ENCODE measurements at places on chromosomes 7 and 10. TPM values are rescaled to one million over a fixed set of nuclear protein-coding genes. Genes with fewer than 3 reads are reported as not detected.
A peak's percentile ranks its signal among the peaks of the same experiment; 100 is the strongest.

Gene ZNF117
- 7.9 TPM for total RNA-seq

Gene BLNK
- total RNA-seq = not detected

Gene SFTPD
- total RNA-seq = not detected

Gene TMEM130
- 4.1 TPM for total RNA-seq

Gene SLC39A12
- not detected for total RNA-seq

Gene SRRT
- total RNA-seq = 78.3 TPM

Gene CRTAC1
- not detected for total RNA-seq

Gene PANK1
- total RNA-seq = 6.2 TPM

DNA sequence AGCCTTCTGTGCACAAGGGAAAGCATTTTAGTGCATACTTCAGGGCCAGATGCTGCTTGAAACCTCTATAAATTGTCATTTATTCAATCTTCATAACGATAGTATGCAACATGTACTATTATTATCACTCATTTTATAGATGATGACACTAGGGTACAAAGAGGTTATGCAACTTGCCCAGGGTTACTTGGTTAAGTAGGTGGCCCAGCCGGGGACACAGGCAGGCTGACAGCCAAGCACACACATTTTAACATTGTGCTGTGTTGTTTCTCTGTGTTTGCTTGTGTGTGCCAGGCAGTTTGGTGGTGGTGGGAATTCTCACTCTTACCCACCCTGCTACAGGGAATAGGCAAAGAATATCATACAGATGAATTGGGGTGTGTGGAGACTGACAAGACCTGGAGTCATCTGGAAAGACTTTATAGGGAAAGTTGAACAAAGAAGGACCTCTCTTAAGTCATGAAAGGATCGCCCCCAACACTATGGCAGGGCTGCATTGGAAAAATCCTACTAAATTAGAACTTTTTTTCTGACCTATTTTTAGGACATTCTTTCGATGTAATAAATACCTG is 98.9 kb downstream of the MKX start:
- DNase-seq = no peak

GRCh38 chr10:34193931-34194626 is 621.0 kb downstream of the PARD3 start:
- DNase-seq = no peak

GRCh38 chr7:151339651-151340382 is 1.8 kb upstream of the NUB1 start:
- DNase-seq = no peak

- DNase-seq = no peak
Measured at GRCh38 chr7:91289633-91290254, 25.5 kb downstream of the FZD1 start.

DNA sequence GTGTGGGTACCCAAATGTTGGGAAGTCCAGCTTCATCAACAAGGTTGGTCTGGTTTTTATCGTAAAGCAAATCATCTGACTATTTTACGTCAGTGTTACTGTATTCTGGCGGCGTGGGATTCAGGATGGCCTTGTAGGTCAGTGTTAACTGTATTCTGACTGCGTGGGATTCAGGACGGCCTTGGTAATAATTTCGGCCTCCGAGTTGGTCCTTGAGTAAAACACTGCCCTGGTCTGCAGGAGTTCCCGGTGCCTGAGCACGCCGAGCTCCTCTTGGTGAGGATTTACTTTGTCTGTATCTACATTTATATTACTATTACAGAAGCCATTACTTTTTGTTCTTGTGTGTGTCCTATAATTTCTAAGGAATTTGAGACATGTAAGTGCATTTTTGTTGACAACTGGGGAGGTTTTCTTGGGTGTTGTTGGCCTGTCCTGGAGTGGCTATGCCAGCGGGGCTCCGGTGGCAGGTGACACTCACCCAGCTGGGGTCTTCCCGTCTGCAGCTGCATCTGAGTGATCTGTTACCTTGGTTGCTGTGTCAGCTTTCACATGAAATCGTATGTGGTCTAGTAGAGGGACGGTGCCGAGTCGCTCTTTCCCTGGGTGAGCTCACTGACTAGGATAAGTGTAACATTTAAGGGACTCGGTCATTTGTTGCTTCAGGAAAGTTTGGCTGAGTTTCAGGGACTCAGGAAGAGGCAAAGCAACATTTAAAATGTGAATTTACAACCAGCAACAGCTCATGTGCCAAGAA is 9.2 kb downstream of the GTPBP4 start:
- DNase-seq = no peak

GRCh38 chr10:126847666-126848065 is 57.6 kb upstream of the DOCK1 start:
- DNase-seq = no peak

- DNase-seq = no peak
Measured at GRCh38 chr10:11433657-11434056, 177.8 kb downstream of the USP6NL start.

DNA sequence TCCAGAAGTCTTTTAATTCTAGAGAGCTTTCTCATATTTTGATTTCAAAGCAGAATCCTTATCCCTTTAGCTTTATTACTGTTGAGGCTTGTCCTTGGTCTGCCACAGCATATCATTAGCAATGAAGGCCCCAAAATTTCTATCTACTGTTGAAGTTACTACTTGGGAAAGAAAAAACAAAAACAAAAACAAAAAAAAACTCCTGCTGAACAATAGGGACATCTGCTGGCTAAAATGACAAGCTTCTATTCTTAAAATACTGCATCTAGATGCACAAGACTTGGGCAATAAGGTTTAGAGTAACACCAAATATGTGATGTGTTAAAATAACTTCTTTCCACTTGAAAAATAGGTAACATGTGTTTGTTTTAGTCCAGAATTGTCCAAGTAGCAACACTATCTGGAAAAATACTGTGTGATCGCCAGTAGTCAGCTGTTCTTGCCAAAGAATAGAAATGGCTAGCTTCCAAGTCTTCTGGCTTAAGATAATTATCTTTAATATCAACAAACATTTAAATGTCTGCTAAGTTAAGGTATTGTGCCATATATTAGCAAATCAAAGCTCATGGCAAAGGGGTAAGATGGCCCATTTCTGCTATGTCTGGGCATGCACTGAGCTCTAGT is 3.8 kb upstream of the DMTF1 start:
- peak; percentile 33 for DNase-seq

DNA sequence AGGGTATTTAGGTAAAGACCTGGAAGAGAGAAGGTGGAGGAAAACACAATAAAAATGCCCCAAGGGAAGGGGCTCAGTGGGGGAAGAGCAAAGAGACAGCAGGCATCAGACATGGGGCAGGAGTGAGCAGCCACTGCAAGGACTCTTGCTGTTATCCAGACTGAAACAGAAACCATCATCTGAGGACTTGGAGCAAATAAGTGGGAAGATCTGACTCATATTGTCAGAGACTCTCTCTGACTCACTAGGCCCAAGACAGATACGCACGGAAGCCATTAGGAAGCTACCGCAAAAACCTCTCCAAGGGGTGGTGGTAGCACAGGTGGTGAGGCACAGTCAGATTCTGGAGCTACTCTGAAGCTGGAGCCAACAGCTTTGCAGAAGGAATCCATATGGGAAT is 110.7 kb downstream of the RNF32 start:
- peak; percentile 89 for DNase-seq

DNA sequence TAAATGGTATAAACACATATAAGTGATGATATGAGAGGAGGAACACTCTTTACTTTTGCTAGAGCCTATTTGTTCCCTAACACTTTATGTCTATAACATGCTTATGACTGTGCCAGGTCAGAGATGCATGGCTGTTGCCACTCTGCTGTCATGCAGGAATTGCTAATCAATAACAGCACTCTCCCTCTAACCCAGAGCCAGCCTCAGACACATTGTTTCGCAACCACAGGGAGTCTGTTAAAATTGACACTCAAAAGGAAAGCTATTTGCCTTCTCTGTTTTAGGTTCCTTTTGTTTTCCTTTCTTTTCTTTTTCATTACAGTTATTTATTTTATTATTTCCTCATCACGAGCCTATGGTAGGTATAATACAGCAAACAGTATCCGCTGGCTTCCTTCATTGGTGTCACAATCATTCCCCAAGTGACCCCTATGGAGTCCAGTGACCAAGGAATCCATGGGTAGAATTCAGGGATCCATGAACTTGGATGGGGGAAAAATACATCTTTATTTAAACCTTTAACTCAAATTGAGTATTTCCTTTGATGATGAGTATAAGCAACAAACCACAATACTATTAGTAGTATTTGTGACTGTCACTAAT is 6.8 kb downstream of the PON2 start:
- DNase-seq = no peak

- DNase-seq = no peak
Measured at GRCh38 chr10:52617346-52617745, 155.2 kb downstream of the MBL2 start.

DNA sequence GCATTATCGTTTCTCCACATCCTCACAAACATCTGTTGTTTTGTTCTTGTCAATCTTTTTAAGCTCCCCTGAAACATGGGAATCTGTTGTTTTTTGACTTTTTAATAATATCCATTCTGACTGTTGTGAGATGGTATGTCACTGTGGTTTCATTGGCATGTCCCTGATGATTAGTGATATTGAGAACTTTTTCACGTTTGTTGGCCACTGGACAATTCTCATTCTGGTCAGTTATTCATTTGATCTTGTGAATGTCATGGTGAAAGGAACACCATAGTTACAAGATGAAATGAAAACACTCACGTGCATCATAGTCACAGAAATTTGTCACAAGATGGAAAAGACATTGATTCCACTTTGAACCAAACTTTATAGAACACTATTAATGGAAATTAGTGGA is 20.5 kb upstream of the SGCE start:
- DNase-seq = no peak

- DNase-seq = peak; percentile 25
Measured at GRCh38 chr7:30238721-30239441, 45.5 kb upstream of the ZNRF2 start.

DNA sequence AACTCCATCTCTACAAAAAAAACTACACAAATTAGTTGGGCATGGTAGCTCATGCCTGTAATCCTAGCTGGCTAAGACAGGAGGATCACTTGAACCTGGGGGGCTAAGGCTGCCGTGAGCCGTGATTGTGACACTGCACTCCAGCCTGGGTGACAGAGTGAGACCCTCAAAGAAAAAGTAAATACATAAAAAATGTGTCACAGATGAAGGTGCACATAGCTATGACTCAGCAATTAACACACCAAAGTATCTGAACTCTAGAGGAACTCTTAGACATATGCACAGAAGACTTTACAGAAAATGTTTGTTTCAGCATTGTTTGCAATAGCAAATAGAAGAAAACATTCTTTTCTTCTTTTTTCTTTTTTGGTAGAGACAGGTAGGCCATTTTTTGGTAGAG is 8.3 kb downstream of the C10orf62 start:
- no peak for DNase-seq

- peak; percentile 72 for DNase-seq
Measured at GRCh38 chr10:34732926-34733325, 82.2 kb downstream of the PARD3 start.

DNA sequence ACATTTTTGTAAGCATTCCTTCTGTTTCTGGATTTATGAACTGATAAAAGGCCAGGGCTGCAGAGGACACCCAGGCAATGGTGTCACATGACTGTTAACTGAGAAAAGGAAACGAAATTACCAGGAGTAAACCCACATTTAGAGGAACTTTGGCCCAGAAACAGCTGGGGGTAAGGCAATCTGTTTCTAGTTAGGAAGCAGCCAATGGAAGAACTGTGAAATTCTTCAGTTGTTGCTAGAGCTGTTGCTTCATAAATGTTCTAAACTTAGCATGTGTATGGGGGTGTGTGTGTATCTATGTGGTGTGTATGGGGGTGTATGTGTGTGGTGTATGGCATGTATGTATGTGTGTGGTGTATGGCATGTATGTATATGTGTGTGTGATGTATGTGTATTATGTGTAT is 11.8 kb upstream of the PDCD4 start:
- no peak for DNase-seq

- no peak for DNase-seq
Measured at GRCh38 chr7:86908948-86909347, 150.5 kb downstream of the ELAPOR2 start.

DNA sequence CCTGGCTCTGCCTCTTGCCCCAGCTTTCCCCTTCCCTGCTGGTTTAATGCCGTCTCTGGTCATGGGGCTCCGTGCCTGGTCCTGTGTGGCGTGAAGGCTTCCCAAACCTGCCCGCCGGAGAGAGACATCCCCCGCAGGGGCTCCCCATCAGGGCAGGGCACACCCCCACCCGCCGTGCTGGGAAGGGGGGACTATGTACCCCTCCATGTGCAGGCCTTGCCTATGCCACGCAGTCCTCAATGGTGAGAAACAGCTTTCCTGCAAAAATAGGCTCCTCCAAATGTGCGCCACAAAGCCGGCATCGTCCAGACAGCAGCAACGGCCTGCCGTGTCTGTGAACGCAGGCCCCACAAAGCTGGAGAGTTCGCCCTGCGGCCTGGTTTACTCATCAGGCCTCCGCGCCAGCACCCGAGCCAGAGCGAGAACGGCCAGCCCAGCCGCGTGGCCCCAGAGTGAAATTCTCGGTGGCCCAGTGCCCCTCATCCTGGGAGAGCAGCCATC is 313.4 kb downstream of the DNAJB6 start:
- no peak for DNase-seq

- DNase-seq = peak; percentile 55
Measured at GRCh38 chr10:25226775-25227682, 52.2 kb downstream of the GPR158 start.

GRCh38 chr7:55533050-55533728 is 39.1 kb downstream of the VOPP1 start:
- DNase-seq = peak; percentile 83

DNA sequence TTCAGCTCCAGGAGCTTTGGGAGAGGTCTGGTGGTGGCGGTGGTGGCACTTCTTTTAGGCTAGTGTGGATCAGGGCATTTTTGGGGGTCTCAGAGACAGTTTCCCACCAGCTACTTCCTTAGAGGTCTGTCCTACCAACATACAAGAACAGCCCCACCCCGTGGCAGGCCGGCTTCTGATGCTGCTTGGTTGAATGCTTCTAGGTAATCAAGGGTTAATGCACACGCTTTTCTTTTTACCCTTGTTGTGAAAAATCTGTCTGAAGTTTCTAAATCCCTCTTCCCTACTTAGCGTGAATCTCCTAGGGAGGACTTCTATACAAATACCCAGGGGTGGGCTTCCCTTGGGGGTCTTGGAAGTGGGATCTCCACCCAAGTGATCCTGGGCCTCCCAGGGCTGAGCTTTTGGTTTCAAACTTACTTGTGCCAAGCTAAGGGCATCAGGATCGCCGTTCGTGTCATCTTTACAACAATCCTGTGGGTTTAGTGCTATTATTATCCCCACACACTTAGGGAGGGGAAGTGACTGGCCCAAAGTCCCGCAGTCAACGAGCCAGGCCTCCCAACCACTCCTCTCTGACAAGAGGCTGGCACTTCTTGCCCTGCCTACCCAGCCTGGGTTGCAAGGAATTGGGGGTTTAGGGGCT is 1.7 kb downstream of the SH2B2 start:
- DNase-seq = no peak

DNA sequence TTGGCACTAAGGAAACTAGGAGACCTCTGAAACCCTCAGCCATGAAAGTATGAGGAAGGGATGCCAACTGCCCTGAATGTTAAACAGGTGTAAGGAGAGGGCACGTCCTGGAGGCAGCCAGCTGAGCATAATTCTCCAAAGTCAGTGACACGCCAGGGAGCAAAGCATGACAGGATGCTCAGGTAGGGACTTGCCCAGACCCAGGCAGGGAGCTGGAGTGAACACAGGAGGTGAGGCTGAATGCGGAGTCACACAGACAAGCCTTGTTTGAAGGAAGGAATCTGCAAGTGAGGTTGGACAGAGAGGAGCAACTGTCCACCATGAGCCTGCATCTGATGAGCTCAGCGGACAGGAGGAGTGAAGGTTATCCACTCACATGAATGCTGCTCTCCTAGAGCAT is 41.5 kb downstream of the KLRG2 start:
- no peak for DNase-seq
